ENCODE measurements at places on chromosomes 5 and 9. TPM values are rescaled to one million over a fixed set of nuclear protein-coding genes. Genes with fewer than 3 reads are reported as not detected.

DNA sequence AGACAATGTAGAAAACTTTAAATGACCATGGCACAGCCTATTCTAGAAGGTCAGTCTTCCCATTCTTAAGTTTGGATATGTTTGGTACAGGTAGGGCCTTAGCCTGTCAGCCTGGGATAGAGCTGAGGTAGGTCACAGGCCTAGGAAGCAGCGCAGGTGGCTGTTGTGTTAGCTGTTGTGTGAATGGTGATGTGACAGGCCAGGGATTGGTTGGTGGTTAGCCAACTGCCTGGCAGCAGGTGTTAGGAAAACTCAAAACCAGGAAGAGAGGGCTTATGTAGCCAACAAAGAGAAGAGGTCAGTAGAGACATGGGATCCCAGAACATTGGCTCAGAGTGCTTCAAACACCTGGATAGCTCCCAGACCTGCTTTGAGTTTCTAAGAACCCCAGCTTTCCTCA, 84.2 kb downstream of the FBXO38 start:
- no peak for DNase-seq

- no peak for DNase-seq
Measured at GRCh38 chr5:176716320-176716719, 69.0 kb downstream of the TSPAN17 start.

- DNase-seq = no peak
Measured at GRCh38 chr9:93268551-93269314, 84.8 kb downstream of the WNK2 start.

DNA sequence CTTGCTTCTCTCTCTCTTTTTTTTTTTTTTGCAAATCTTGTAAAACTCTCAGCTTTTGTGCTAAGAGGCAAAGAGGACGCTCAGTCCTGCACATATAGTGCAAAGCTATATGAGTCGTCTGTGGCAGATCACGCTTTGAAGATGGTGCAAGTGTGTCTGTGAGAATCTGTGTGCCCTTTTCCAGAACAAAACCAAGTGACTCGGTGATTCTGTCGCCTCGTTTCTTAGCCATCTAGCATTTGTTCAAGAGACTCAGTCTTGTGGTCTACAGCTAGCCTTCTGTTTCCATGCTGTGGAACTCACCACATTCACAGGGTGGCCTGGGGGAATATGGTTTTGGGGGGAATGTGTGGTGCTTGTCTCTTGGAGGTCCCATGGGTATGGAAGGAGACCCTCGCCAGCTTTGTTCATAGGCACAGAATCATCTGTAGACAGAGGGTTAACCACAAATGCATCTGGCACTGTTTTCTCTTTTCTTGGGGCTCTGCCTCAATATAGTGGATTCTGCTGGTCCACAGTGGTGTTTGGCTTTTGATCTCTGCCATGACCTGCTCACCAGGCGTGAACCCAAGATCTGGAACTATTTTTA, 82.1 kb downstream of the C9orf152 start:
- DNase-seq = no peak

GRCh38 chr5:63961125-63961597, 1.1 kb downstream of the HTR1A start:
- DNase-seq = no peak

DNA sequence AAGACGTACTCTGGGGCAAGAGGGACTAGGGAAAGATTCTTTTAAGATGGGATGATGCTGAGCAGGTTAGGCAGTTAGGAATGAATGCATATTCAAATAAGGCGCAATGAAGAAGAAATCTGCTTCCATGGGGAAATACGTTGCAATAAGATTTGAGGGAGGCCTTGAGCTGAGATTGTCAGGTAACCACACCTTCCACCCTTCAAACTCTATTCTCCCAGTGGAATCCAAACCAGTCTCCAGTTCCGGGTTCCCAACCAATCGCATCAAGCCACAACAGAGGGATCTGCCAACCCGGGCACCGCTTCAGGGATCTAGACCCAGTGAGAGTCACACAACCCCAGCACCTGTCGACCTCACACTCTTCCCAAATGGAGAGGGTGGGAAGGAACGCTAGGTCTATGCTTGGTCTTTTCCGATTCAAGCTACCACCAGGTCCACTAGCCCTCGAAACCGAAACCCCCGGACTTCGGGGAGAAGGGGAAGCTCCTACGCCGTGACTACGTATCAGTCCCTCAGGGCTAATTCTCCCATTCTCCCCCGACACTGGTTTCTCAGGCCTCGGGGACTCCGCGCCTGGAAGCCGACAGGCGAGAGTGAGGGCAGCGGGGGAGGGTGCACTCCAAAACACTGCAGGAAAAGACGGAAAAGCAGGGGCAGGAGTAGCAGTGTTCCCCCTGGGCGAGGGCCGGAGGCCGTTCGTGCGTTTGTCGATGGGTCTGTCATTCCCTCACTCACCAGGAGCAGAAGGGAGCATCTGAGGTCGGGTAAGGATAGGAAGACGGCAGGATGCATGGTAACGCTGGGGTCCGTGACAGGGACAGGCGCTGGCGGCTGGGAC, 534 bp downstream of the ERP44 start:
- peak; percentile 63 for DNase-seq

GRCh38 chr9:3398232-3398648, 127.6 kb downstream of the RFX3 start:
- DNase-seq = no peak

The HTR1A gene
- total RNA-seq = not detected

The TSLP gene
- 2.5 TPM for total RNA-seq

The NXNL2 gene
- total RNA-seq = not detected
